Endothelial cell of umbilical vein (primary cell): ENCODE measurements at places on chromosomes 3 and 15. TPM values are rescaled to one million over a fixed set of nuclear protein-coding genes. Genes with fewer than 3 reads are reported as not detected.

The GPR62 gene
- 0.15 TPM in 1 of 2 replicates, not detected in the other for total RNA-seq

The GPR160 gene
- total RNA-seq = 1.1 and 1.3 TPM in 2 replicates

The C3orf22 gene
- not detected in 2 replicates for total RNA-seq

GRCh38 chr3:56260262-56260661 lies 208.0 kb downstream of the ERC2 start:
- no peaks in the 10 kb centered on the region for H3K4me1 ChIP-seq
- H3K36me3 ChIP-seq = no peaks in the 10 kb centered on the region
- DNase-seq = no peak
- no peak overlapping the region for H3K4me3 ChIP-seq
- no peak overlapping the region for H3K27ac ChIP-seq

DNA sequence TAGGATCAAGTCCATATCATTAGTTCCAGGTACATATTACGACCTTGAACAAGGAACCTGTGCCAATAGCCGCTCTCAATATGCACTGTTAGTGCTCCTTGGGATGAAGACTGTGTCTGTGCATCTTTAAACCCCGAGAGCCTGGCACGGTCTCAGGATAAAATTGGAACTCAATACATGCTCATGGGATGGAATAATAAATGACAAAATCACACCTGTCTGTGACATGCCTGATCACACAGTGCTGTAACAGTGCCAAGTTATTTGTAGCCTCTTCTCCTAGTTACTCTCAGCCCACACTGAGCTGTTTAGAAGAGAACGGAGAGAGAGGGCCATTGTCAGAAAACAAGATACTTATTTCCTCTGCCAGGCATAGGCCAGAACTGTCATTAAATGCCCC lies 82.2 kb downstream of the SSR3 start:
- H3K36me3 ChIP-seq = no peaks in the 10 kb centered on the region
- H3K27ac ChIP-seq = no peak overlapping the region
- H3K4me3 ChIP-seq = no peak overlapping the region
- DNase-seq = no peak

- peaks cover 21% of the 10 kb centered on the region for H3K4me1 ChIP-seq
- DNase-seq = peak; percentile 97
- no peaks in the 10 kb centered on the region for H3K36me3 ChIP-seq
- H3K4me3 ChIP-seq = no peak overlapping the region
- H3K27me3 ChIP-seq = no peaks in the 10 kb centered on the region
These were observed 92.3 kb downstream of the FRMD5 start for GRCh38 chr15:44102675-44103254.

DNA sequence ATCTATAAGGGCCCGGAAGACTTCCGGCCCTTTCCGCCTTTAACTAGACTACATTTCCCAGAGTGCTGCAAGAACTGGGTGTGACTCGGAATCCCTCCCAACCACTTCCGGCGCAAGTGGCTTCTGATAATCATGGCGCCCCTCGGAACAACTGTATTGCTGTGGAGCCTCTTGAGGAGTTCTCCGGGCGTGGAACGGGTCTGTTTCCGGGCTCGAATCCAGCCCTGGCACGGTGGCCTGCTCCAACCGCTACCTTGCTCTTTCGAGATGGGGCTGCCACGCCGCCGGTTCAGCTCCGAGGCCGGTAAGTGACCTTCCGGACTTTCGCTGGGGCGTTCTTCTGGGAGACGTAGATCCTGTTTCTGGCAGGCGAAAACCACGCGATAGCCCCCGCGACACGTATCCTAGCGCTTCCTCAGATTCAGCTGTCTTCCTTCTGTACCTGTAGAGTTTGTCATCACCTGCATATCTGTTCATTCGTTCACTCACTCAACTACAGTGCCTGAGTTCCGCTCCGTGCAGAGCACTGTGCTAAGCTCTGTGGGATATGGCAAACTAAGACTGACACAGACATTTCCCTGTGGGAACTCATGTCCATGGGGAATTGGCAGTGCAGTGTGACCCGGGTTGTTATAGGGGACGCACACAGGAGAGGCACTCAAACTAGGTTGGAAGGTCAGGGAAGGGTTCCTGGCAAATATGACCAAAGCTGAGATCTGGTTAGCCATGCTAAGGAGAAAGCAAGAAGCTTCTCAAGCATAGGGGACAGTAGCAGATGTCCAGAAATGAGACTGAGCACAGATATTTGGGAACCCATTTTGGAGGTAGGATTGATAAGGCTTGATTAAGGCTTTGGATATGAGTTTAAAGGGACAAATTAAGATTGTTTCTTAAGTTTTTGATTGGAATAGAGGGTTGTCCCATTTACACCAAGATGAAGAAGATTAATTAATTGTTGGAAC lies at the start of gene MRPS22:
Gene MRPS22 (plus strand): TSS at position 126 of the 962 bp plus-strand sequence. CDS start 7 bp downstream, at position 133.
- no peaks in the 10 kb centered on the region for H3K36me3 ChIP-seq
- H3K27ac ChIP-seq = peak within 1 kb of the TSS; percentile 70
- H3K27me3 ChIP-seq = peaks cover 13% of the 10 kb centered on the region
- DNase-seq = peak; percentile 94
